ENCODE measurements at places on chromosomes 2 and 18. TPM values are rescaled to one million over a fixed set of nuclear protein-coding genes. Genes with fewer than 3 reads are reported as not detected.

DNA sequence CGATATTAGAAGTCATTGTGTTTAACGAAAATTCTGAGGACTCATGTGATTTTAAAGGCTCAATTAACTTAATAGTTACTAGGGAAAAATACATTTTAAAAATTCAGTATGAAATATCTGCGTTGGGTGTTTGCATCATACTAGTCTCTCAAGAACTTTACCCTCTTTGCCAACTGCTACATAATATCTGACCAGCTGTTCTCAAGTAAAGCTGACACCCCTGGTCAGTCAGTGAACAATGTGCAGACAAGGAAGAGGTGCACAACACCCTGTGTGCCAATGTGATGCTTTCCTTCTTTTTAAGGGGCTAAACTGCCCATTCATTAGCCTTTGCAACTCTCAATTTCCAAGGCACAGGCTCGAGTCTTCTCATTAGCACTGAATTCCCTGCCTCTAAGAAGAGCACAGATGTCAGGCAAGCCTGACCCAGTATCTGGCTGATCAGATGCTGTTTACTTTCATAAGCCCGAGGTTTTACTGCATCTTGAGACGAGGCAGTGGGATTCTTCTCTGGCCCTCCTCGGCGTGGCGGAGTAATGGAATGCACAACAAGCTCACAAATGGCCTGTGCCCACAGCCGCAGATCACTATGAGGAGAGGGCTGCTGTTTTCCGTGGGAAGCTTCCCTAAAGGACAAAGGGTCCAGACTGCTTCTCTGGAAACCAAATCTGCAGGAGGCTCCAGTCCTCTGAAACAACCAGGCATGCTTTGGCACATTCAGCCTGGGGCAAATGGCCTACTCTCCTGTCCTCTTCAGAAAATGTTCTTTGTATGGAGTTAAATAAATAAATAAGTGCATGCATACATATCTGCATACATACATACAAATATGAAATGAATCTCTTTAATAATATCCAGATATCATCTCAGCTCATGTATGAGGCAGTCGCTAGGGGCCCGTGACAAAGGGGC, 240.3 kb downstream of the ZNF521 start:
- H3K36me3 ChIP-seq = no peaks in the 10 kb centered on the region
- DNase-seq = no peak
- H3K27ac ChIP-seq = no peak overlapping the region
- H3K4me3 ChIP-seq = no peak overlapping the region

- peaks cover 10% of the 10 kb centered on the region for H3K27me3 ChIP-seq
- peak; percentile 62 for DNase-seq
- H3K36me3 ChIP-seq = no peaks in the 10 kb centered on the region
- no peak overlapping the region for H3K4me3 ChIP-seq
- no peaks in the 10 kb centered on the region for H3K4me1 ChIP-seq
These were observed 1.7 kb upstream of the GATA6 start for GRCh38 chr18:22167471-22168241.

DNA sequence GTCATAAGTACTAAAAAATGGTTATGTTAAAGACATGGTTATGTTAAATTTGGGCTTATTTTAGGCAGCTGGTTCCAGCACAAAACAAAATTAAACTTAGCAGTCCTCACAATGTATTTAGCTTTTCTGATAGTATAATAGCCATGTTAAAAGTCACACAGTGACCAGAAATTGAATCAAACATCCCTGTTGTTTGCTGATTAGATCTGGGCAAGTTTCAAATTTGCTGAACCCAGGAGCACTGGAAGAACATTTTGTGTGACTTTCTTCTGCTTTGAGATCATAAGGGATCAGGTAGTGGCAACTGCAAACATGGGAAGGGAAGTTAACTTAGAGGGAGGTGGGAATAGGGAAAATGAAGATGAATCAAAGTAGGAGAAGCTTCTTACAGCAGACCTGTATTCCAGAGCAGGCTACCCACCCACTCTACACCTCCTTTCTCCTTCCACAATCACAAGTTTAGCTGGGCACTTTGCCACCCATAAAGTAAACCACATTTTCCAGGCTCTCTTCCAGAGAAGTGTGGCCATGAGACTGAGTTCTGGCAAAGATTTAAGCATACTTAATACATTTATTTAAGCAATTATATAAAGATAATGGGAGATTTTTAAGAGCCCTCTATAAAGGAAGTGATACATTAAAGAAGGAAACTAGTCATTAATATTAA, 616.1 kb upstream of the LRATD1 start:
- H3K4me1 ChIP-seq = no peaks in the 10 kb centered on the region
- peak; percentile 11 for DNase-seq
- no peaks in the 10 kb centered on the region for H3K36me3 ChIP-seq
- no peaks in the 10 kb centered on the region for H3K27me3 ChIP-seq
- no peak overlapping the region for H3K4me3 ChIP-seq

DNA sequence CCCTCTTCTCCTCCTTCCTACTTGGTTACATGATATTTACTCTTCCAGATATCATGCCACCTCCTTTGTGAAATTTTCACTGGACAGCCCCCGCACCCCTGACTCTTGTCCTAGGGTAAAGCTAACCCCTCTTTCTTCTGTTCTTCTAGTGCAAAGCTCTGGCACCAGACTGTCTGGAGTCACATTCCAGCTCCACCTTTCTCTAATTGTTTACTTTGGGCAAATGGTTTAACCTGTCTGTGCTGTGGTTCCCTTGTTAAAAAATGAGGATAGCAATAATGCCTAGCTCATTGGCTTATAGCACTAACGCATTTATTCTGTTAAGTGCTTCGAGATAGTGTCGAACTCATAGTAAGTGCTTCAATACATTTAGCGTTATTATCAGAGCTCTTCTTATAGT, 306.2 kb downstream of the ALK start:
- H3K4me1 ChIP-seq = no peaks in the 10 kb centered on the region
- no peak overlapping the region for H3K4me3 ChIP-seq
- no peaks in the 10 kb centered on the region for H3K27me3 ChIP-seq
- no peak overlapping the region for H3K27ac ChIP-seq

- no peak for DNase-seq
- H3K36me3 ChIP-seq = peaks cover 17% of the 10 kb centered on the region
- no peaks in the 10 kb centered on the region for H3K4me1 ChIP-seq
- no peaks in the 10 kb centered on the region for H3K27me3 ChIP-seq
- H3K27ac ChIP-seq = no peak overlapping the region
- no peak overlapping the region for H3K4me3 ChIP-seq
These were observed 23.5 kb downstream of the CCT7 start for GRCh38 chr2:73257425-73258125.

- peaks cover 8% of the 10 kb centered on the region for H3K4me1 ChIP-seq
- H3K4me3 ChIP-seq = no peak overlapping the region
- no peaks in the 10 kb centered on the region for H3K27me3 ChIP-seq
These were observed 71.7 kb upstream of the TMEM200C start for GRCh38 chr18:5967007-5967406.

DNA sequence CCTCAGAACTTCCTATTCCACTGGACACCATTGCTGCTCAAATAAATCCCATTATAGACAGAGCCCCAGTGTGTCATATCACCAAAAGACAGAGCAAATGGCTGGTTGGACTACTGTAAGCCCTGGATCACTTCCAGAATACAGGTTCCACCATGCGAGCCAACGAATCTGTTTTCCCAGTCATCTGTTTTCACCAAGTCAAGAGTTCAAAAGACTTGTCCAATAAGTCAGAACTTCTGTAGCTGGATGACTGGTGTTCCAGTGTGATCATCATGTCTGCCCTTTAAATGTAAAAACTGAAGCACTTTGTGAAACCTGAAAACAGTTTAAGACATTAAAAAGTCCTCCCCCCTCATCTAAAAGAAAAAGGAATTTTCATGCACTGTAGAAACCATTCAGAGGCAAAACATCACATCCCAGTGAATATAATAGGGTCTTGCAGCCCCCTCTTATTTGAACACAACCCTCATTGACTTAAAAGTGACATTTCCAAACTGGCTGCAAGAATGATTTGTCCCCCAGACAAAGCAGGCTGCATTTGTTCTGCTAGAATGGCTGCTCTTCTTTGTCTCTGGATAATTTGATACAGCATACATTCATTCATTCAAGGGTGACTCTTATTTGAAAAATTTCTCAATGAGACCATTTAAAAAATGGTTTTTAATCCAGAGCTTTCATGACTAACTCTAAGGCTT, 64.6 kb upstream of the TANC1 start:
- peaks cover 4% of the 10 kb centered on the region for H3K4me1 ChIP-seq
- no peaks in the 10 kb centered on the region for H3K36me3 ChIP-seq
- H3K4me3 ChIP-seq = no peak overlapping the region
- no peak overlapping the region for H3K27ac ChIP-seq
- no peak for DNase-seq
- H3K27me3 ChIP-seq = no peaks in the 10 kb centered on the region

DNA sequence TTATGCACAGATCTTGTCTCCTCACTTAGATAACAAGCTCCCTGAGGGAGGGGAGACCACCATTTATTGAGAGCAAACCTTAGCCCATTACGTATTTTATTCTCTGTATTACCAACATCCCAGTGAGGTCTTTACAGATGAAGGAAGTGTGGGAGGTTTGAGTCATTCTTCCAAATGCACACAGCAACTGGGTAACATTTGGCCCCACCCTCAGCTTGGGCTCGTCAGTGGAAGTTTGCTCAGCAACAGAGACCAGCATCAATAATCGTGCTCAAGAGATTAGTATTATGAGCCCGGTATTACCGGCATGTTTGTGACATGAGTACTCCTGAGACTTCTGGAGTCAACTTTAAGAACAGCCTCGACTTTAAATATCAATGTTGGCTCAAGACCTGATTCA, 168.6 kb downstream of the ETAA1 start:
- no peaks in the 10 kb centered on the region for H3K4me1 ChIP-seq
- no peak overlapping the region for H3K4me3 ChIP-seq
- no peaks in the 10 kb centered on the region for H3K27me3 ChIP-seq
- no peak for DNase-seq

DNA sequence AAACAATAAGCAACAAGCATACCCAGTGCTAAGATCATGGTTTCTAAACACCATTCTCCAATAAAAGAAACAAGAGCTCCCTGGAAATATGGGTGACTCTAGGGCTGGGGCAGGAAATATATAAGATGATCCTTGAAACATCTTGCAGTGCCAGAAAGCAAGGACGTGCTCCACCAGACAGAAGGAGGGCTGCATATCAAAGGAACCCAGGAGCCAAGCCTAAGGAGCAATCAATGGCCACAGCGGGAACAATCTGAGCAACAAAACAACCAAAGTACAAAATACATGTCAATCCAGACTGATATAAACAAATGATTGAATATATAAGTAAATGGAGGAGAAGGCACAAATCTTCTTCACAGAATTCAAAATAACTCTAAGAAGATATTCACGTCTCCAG, 10.1 kb downstream of the SPIRE1 start:
- H3K36me3 ChIP-seq = no peaks in the 10 kb centered on the region
- no peak overlapping the region for H3K27ac ChIP-seq
- no peaks in the 10 kb centered on the region for H3K27me3 ChIP-seq
- no peak for DNase-seq
- no peak overlapping the region for H3K4me3 ChIP-seq
- no peaks in the 10 kb centered on the region for H3K4me1 ChIP-seq

DNA sequence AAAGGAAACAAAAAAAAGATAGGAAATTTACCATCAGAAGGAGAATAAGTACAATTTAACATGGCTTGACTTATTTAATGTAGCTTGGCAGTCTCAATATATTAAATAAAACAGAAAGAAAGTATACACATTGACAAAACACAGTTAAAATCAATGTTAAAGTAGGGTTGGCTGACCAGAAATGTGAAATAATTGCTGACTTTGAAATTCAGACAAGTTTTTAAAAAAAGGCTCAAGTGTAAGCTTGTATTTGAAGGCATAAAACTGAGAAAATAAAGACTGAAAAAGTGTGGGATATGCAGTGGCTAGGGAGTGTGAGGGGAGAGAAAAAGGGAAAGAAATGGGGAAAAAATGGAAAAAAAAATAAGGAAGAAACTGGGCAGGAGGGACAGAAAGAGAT, 665.8 kb downstream of the LRP1B start:
- H3K27ac ChIP-seq = no peak overlapping the region
- no peak for DNase-seq
- no peak overlapping the region for H3K4me3 ChIP-seq
- no peaks in the 10 kb centered on the region for H3K27me3 ChIP-seq

- H3K4me3 ChIP-seq = no peak overlapping the region
- H3K36me3 ChIP-seq = no peaks in the 10 kb centered on the region
- H3K27me3 ChIP-seq = no peaks in the 10 kb centered on the region
These were observed 154.1 kb upstream of the HS6ST1 start for GRCh38 chr2:128472789-128473174.

DNA sequence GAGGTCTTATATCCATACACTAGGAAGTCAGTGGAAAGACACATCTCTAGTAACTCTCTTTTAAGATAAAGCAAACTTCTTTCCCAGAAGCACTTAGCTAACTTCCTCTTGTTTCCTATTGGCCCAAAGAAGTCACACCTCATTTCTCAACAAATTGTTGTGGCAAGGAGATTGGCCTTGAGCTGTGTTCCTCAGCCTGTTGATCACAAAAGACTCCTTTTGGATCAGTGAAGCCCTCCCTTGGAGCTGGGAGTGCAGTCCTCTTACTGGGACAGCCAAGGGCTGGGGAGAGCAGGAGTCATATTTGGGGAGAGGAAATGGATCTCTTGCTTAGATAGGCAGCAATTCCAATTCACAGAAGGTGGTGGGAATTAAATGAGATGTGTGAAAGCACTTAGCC, 51.2 kb upstream of the DAPL1 start:
- no peaks in the 10 kb centered on the region for H3K27me3 ChIP-seq
- peaks cover 20% of the 10 kb centered on the region for H3K4me1 ChIP-seq
- no peak overlapping the region for H3K27ac ChIP-seq
- H3K4me3 ChIP-seq = no peak overlapping the region
- peak; percentile 88 for DNase-seq
- H3K36me3 ChIP-seq = no peaks in the 10 kb centered on the region

- H3K4me3 ChIP-seq = peak overlapping the region; percentile 99
These were observed 857 bp downstream of the DYM start for GRCh38 chr18:49459404-49460171.

GRCh38 chr2:216632952-216633615, at the start of gene IGFBP2:
Gene IGFBP2, plus strand, starts transcription at chr2:216633420. Its CDS starts 104 bp downstream, at chr2:216633524.
- H3K4me1 ChIP-seq = no peaks in the 10 kb centered on the region
- peak; percentile 81 for DNase-seq
- no peak within 1 kb of the TSS for H3K27ac ChIP-seq
- no peaks in the 10 kb centered on the region for H3K36me3 ChIP-seq

GRCh38 chr2:149739883-149740265, 152.3 kb upstream of the MMADHC start:
- H3K36me3 ChIP-seq = no peaks in the 10 kb centered on the region
- peaks cover 10% of the 10 kb centered on the region for H3K4me1 ChIP-seq
- DNase-seq = no peak
- no peak overlapping the region for H3K4me3 ChIP-seq
- no peaks in the 10 kb centered on the region for H3K27me3 ChIP-seq

Gene MRPS5
- 74.5 TPM for total RNA-seq

Gene GCKR
- total RNA-seq = 0.31 TPM

Gene RGPD4
- not detected for total RNA-seq

Gene ERBB4
- 16.8 TPM for total RNA-seq

Gene TMEM198
- 1.3 TPM for total RNA-seq

Gene SLC4A5
- total RNA-seq = 9.6 TPM

Gene CAPN14
- total RNA-seq = 0.26 TPM

Gene UGT1A10
- not detected for total RNA-seq

Gene DSC3
- total RNA-seq = 0.51 TPM

Data from lung (tissue), 17 donors.